ENCODE measurements at places on chromosomes 1 and 21.

GRCh38 chr1:11158291-11158690 lies 30.9 kb upstream of the ANGPTL7 start:
- DNase-seq = no peak

- no peak for DNase-seq
Observed at GRCh38 chr1:245538671-245539070, 383.9 kb downstream of the KIF26B start.

GRCh38 chr1:224447251-224447650 lies 12.7 kb upstream of the WDR26 start:
- no peak for DNase-seq

- no peak for DNase-seq
Observed at GRCh38 chr1:193537266-193538002, 351.0 kb upstream of the B3GALT2 start.

- no peak for DNase-seq
Observed at GRCh38 chr1:40929155-40929554, 50.3 kb upstream of the CTPS1 start.

DNA sequence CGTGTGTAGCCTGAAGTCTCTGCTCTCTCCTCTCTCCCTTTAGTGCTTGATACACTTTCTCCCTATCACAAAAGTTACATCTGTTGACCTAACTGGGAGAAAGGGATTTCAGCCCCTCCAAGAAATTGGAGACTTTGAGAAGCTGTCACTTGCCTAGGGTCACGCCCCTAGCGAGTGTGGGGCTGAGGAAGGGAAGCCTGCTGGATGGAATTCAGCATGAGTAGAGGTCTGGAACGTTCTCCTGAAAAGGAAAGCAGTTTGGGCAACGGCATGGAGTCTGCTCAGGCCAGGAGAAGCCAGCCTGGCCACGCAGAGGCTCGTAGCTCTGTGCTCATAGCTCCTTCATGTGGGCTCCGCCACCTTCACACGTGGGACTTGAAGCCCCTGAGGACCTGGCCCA lies 22.4 kb downstream of the COL16A1 start:
- DNase-seq = peak; percentile 55
